NCI-H510A (cell line): ENCODE measurements at places on chromosomes 12 and 14.

GRCh38 chr12:49455501-49455900 lies 83.3 kb upstream of the KCNH3 start:
- no peak for DNase-seq

- no peak for DNase-seq
Observed at GRCh38 chr12:32257695-32258496, 141.5 kb upstream of the FGD4 start.

DNA sequence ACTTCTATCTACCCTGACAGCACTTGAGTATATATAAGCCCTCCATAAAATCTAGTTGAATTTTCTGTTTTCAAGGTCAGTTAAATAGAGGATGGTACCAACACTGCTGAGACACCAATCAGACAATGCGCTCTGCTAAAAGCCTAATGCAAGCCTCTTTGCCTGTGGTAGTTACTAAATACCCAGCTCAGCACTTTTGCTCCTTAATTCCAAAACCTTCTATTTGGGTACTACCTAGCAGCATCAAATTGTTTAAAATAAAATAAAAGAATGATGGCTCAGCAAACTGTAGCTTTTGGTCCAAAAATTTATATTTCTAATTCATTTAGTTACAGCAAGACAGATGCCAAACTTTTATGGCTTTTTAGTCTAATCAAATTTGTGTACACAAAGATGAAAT lies 107.9 kb downstream of the IPO8 start:
- DNase-seq, result no peak

DNA sequence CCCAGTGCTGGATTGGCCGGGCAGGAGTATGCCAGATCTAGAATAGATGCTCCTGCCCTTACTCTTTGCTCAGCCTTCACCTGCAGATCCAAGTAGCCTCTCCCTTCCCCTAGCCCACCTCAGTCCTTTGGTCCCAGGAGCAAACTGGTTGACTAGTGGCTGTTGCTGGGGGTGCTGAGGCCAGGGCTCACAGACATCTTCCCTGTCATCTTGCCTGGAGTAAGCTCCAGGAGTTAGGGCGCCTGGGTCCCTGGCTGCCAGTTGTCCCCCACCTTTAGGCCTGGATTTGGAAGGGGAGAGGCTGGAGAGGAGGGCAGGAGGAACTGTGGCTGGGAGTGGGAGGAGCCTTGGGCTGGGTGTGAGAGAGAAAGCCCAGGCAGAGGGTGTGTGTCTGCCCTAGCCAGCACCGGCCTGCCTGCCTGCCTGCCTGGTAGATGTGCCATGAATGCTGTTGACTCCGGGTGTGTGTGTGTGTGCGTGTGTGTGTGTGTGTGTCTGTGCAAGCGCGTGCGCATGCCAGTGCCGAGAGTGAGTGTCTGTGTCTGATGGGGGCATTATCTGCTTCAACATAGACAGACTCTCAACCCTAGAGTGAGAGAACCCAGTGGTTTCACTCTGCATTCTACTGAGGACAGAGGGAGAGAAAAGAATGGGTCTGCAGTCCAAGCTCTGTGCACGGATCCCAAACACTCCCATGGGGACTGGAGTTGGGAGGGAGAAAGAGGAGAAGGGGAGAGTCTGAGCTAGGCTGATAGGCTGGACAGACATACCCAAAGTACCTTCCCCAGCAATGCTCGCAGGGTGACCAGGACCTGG lies 845 bp upstream of the RARG start:
- DNase-seq, result no peak

DNA sequence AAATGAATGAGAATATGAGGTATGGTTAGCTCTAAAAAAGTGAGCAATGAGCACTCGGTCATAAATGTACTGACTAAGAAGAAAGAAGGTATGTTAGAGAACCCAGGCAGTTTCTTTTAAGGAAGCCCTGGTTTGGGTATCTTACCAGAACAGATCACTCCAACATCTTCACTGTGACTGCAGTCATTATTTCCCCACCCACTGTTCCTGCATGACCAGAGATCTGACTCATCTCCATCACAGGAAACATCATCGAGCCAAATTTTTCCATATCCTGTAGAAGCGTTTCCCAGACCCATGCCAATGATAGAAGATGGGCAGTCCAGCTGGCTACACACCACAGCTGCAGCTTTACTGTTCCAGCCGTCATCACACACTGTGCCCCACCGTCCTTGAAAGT lies 48.0 kb downstream of the CD163L1 start:
- DNase-seq, result no peak

GRCh38 chr12:88946372-88946997 lies 366.2 kb upstream of the KITLG start:
- no peak for DNase-seq

GRCh38 chr12:103779410-103780092 lies 61.5 kb downstream of the NT5DC3 start:
- no peak for DNase-seq

DNA sequence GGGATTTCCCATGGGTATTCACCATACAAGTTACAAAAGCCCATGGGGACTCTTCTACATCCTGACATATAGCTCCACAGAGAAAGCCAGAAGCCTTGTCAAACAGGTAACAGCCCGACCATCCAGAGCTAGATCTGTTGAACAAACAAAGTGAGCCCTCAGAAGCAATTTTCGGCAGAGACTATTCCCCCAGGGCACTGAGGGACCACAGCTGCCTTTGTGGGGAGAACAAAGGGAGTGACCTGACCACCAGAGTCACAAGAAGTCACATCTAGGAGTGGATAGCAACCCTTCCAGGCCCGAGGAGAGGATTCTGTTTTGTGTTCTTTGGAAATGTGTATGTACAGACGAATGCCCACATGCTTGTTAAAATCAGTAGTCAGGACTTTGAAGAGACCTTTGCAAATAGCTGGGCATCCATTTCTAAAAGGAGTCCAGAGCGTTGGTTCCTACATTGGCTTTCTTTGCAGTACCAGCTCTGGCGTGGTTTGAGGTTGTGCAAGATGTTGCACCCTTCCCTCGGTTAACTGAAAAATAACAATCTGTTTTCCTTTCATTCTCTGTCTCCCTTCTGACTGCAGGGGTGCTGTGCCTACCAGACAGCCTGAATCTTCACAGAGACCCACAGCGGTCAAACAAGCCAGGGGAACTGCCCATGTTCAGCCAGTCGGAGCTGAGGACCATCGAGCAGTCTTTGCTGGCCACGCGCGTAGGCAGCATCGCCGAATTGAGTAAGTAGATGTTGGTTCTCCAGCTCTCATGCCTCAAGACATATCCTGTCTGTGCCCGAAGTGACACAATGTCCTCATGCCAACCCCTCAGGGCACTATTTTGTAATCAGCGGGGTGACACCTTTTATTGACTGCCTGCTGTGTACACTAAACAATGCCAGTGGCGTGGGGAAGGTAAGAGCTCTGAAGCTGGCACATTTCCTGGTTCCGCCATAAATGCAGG lies 165.4 kb upstream of the PWP1 start:
- DNase-seq, result no peak

- no peak for DNase-seq
Observed at GRCh38 chr14:59356767-59357166, 108.4 kb downstream of the GPR135 start.

DNA sequence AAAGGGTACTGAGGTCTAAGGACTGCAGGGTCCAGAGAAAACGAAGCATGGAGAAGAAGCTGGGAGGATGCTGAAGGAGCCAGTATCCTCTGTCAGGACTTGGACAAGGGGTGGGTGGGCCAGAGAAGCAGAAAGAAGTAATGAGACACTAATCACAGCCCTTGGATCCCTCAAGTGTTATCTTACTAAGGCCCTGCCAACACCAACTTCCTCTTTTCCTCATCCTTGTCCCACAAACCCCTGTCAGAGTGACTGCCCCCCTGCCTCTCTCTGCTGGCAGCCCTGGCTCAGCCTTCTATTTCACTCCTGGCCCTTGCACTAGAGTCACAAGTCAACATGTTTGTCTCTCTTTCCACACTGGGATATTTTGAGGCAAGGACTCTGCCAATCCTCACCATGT lies 3.8 kb upstream of the ASIC1 start:
- no peak for DNase-seq

DNA sequence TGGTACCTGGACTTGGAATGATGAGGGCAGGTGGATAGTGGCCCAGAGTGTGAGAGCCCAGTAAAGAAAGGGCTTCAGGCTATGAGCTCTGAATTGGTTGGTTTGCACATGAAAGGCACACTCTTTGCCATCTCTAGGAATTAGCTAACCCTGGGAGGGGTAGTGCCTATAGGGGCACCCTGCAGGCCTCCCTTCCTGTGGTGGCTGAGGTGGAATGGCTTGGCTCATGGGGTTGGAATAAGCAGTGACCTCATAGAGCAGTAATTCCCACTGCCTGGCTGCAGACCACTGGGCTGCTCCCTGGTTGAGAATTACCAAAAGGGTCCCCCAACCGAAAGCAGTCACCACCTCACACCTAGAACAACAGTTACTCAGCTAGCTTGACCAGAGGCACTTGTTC lies 42.7 kb downstream of the ASCL4 start:
- no peak for DNase-seq

- no peak for DNase-seq
Observed at GRCh38 chr14:103135333-103136260, 12.3 kb downstream of the TNFAIP2 start.

- no peak for DNase-seq
Observed at GRCh38 chr12:82898441-82898840, 211.7 kb downstream of the TMTC2 start.
